ENCODE measurements at places on chromosomes 13 and 19.

DNA sequence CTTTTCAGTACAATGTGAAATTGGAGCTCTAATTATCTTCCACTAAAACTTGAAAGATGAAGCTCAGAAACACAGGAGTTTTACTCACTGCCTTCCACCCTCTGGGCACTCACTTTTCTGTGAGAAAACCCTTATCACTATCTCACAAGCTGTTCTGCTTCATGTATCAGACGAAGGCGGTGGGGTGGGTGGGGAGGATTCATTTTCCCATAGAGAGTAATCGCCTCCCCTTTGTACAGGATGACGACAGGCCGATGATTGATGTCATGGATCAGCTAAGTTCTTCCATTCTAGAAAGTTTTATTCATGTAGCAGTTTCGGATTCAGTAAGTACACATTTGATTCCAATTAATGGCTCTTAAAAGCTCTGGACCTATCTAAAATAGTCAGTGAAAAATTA is 139.9 kb downstream of the ZAR1L start:
- no peak for DNase-seq

- no peak for DNase-seq
These were observed 34.6 kb downstream of the MYH14 start for GRCh38 chr19:50238043-50238442.

- DNase-seq: peak; percentile 8
These were observed 9.0 kb downstream of the ZNF808 start for GRCh38 chr19:52536448-52536800.

DNA sequence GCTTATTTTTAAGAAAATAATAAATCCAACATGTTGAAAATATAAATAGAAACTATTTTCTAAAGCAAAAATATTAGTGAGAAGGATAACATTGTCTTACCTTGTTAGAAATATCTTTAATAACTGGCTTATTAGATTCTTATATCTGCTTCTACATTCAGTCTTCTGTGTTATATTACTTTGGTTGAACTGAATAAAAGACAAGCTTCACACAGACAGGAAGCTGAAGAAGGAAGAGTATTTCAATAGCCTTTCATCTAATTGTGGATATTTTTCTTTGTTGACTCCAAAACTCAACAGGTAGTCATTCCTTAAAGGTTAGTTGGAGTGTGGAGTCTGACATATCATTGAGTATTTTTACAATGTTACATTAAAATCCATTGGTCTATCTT is 10.9 kb downstream of the SETDB2 start:
- no peak for DNase-seq

- DNase-seq: peak; percentile 56
These were observed at the start of gene GJB6 for GRCh38 chr13:20231839-20232555. TSS of gene GJB6 (minus strand) at chr13:20232319. CDS start at chr13:20223480, 8,839 bp downstream.

DNA sequence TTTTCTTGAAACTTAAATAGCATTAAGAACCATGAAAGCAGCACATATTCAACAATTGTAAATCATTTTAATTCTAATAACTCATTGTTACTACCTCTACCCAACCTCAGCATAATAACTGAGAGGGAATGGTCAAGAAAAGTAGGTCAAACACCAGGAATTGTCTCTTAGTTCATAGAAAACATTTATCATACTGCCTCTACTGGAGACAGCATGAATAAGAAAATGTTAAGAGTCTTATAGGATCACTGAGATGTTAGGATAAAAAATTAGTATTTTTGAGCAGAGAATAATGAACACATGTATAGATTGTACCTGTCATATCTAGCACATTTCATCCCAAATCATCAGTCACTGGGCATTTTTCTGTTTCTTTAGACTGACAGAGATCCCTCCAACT is 515.3 kb downstream of the PCDH9 start:
- no peak for DNase-seq

DNA sequence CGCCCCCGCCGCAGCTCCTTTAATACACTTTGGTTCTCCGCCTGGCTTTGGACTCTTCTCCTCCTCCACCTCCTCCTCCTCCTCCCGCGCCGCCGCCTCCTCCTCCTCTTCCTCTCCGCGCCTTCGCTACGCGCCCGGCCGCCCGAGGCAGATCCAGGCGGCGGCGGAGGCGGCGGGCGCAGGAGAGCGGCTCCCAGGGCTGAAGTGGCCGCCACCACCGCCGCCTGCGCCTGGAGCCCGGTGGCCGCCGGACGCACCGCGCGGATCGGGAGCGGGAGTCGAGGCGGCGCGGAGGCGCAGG is at the start of gene ZIC2:
TSS of gene ZIC2 (plus strand) at position 50 of the 301 bp plus-strand sequence. CDS start 281 bp downstream, outside the sequence.
- no peak for DNase-seq
